Stimulated activated CD8-positive, alpha-beta memory T cell treated with anti-CD3 and anti-CD28 coated beads, Interleukin-2, amount 100 ng/mL, for 1 hour (primary cell): ENCODE measurements at places on chromosomes 1 and 21.

GRCh38 chr1:219434285-219434922 is 178.5 kb downstream of the ZC3H11B start:
- DNase-seq = no peak

GRCh38 chr1:10057796-10058195 is 25.0 kb downstream of the UBE4B start:
- no peak for DNase-seq

- DNase-seq = no peak
Measured at GRCh38 chr1:5253036-5253435, 598.6 kb downstream of the AJAP1 start.

DNA sequence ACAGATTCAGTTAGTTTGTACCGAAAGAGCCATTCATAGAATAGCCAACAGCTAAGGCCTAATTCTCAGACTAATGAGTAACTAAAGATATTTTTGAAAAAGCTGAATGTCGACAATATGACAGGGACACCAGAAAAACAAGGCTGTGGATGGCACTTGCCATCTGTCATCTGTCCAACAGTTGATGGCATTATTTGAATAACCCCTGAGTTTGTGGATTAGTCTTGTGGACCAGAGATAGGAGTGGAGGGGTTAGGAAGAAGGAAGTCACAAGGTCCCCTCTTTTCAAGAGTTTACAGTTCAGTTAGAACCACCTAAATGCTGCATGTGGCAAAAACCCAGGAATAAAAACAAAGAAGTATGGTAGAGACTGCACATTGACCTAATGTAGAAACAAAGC is 356.5 kb upstream of the DUSP10 start:
- no peak for DNase-seq

GRCh38 chr1:211375146-211375818 is 48.6 kb downstream of the TRAF5 start:
- no peak for DNase-seq

GRCh38 chr21:41812679-41813078 is 45.8 kb upstream of the RIPK4 start:
- no peak for DNase-seq

DNA sequence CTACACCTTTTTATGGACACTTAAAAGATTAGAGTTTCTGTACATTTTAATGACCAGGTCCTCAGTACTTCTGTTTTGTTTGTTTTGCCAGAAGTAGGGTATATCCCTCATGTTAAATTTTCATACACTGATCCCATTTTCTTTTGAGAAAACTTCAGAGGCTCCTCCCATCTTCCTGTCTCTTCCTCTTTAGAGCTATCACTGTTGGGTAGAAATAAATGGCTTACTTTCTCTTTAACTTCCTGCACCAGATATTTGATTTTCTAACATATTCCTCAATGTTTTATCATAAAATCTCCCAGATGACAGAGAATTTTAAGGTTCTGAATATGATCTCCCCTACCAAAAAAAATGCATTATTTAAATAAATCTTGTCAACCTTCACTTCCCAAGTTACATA is 23.4 kb downstream of the VAV3 start:
- no peak for DNase-seq

GRCh38 chr1:4253935-4254334 is 353.9 kb upstream of the C1orf174 start:
- no peak for DNase-seq

- no peak for DNase-seq
Measured at GRCh38 chr1:60621368-60621851, 461.0 kb upstream of the NFIA start.

DNA sequence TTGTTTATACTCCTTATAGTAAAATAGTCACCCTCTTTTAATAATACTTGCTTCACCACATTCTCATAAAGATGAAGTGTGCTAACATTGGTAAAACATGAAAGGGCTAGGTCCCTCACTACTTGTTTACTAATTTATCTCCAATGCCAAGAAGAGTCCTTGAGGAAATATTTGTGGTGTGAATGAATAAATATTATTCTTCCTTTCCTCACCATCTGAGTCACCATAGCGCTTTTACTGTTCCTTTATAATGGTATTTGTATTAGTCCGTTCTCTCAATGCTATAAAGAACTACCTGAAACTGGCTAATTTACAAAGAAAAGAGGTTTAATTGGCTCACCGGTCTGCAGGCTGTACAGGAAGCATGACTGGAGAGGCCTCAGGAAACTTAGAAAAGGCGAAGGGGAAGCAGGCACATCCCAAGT is 222.8 kb upstream of the ZRANB2 start:
- DNase-seq = no peak

DNA sequence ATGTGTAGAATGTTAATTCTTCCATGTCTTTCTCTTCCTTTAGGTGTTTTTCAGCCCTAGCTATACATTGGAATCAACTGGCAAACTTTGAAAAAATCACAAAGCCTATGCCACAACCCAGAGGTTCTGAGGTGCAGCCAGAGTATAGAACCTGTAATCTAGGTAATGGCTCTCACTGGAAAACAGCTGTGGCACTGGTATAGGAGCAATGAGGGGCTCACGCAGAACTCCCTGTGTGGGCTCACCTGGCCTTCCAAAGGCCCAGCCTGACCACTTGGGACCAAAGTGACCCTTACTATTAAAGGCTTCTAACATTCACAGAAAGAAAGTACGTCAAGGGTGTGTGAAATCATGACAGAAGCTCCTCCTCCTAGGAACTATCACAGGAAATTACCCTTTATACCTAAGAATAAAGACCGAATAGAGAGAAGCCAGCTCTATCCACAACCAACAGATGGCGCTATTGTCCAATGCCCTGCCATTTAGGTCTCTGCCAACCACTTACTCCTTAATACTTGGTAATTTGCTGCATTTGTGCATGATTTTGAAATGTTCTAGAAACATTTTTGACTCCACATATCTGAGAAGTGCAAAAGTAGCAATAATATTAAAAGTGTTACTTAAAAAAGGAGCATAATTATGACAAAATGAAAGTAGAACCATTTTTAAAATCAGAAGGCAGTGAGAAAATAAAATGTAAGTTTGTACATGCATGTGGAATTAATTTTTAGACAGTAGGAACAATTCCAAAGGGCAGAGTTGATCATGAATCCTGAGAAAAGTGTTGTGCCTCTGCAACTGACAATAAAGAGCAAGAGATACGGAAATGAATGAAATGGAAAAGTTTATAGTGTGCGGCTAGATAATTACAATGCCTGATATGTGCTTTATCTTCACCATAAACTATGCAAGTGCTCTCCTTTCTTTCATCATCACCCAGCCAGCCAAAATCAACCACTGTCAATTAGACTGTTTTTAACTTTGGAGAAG is 93.1 kb upstream of the HAO2 start:
- no peak for DNase-seq

DNA sequence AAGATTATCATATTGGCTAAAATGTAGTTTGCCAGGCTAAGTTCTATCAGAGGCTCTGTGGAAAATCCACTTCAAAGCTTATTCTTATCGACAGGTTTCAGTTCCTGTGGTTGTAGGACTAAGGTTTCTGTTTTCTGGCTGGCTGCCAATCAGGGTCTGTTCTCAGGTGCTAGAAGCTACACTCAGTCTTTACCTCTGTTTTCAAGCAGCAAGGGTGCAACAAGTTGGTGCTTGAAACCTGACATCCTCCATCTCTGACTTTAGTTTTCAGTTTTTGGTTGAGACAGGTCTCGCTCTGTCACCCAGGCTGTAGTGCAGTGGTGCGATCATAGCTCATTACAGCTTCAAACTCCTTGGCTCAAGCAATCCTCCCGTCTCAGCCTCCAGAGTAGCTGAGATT is 15.3 kb upstream of the TMCO2 start:
- peak; percentile 17 for DNase-seq

DNA sequence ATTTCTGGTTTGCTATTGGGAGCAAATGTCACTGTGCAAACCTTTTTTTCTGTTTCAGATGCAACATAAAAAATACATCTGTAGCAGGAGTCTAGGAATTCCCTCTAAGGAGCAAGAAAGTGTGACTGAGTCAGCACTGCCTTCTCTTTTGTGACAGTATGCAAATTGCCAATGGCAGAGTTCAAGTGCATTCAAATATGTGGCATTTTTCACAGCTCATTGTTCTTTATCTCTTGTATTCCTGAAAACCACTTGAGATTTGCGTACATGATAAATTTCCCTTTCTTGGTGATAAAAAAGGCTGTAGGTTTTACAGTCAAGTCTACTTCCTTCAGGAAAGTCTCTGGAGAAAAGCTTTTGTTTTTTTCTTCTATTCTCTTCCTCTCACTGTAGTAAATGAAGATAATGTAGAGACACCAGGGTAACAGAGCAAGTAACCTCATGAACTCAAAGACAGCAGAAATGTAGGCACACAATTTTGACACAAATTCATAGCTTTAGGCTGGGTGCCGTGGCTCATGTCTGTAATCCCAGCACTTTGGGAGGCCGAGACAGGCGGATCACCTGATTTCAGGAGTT is 129.7 kb upstream of the L1TD1 start:
- no peak for DNase-seq
